ENCODE measurements at places on chromosomes 3 and 15.

DNA sequence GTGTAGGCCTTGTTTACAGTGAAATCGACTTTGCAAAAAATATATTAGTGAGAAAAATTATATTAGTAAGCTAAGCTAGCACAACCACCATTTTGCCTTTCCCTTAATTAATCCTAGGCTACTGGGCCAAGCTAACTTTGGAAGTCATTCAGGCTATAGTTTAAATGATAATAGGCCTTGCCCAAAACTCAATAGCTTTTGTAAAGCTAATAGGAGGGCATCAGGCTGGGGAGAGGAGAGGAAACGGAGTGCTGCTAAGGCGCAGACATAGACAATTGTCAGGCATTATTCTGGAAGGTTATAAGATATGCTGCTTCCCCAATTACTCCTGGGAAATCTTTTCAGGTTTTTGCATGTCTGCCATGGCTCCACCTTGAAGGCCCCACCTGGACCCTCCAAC is 1286.0 kb downstream of the NSUN3 start:
- H3K4me1 ChIP-seq: no peaks in the 10 kb centered on the region
- H3K27ac ChIP-seq: no peak overlapping the region
- no peak overlapping the region for H3K4me3 ChIP-seq
- DNase-seq: no peak
- H3K36me3 ChIP-seq: peaks cover 2% of the 10 kb centered on the region
- H3K27me3 ChIP-seq: no peaks in the 10 kb centered on the region

- H3K4me1 ChIP-seq: peaks cover 7% of the 10 kb centered on the region
- H3K4me3 ChIP-seq: no peak overlapping the region
- H3K27ac ChIP-seq: no peak overlapping the region
- H3K36me3 ChIP-seq: no peaks in the 10 kb centered on the region
- DNase-seq: no peak
- peaks cover 35% of the 10 kb centered on the region for H3K27me3 ChIP-seq
These were observed 5.0 kb downstream of the C2CD4A start for GRCh38 chr15:62071711-62072308.

- no peaks in the 10 kb centered on the region for H3K36me3 ChIP-seq
- no peaks in the 10 kb centered on the region for H3K4me1 ChIP-seq
- H3K27ac ChIP-seq: no peak overlapping the region
- no peak overlapping the region for H3K4me3 ChIP-seq
- no peak for DNase-seq
- H3K27me3 ChIP-seq: no peaks in the 10 kb centered on the region
These were observed 536.9 kb downstream of the ZIC1 start for GRCh38 chr3:147945968-147946519.

DNA sequence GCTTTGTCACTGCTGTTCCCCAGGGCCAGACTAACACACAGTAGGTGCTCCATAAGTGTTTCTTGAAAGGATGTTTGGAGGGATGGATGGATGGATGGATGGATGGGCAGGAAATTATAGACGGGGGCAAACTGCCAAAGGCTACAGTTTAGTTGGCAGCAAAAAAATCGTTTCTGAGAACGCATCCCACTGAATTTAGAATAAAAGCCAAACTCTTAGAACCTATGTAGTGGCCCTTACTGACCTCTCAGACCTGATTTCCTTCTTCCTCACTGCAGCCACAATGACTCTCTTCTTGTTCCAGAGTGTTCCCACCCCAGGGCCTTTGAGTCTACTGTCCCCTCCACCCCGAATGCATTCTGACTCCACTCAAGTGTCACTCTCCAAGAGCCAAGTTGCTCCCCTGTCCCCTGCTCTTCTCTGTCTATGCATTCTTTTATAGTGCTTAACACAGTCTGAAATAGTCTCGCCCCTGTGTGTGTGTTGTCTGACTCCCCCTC is 5.2 kb upstream of the GATA2 start:
- peak overlapping the region; percentile 62 for H3K4me3 ChIP-seq
- H3K27ac ChIP-seq: no peak overlapping the region
- H3K4me1 ChIP-seq: no peaks in the 10 kb centered on the region
- DNase-seq: no peak
- peaks cover 91% of the 10 kb centered on the region for H3K27me3 ChIP-seq

DNA sequence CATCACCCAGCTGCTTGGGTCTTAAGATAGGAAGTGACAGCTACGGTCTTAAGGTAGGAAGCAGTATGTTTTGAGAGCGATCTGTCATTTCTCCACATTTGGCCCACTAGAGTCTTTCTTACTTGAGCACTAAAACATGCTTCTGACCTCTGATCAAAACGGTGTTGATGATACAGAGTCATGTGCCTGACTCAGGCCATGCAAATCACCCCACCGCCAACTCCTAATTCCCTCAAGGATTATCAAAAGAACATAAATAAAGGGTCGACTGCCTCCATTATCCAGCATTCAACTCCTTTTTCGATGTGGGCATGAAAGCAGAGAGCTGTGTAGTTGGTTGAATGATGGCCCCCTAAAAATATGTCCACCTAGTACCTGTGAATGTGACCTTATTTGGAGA is 201.7 kb upstream of the PROK2 start:
- H3K4me1 ChIP-seq: peaks cover 8% of the 10 kb centered on the region
- no peak overlapping the region for H3K4me3 ChIP-seq
- peaks cover 9% of the 10 kb centered on the region for H3K27me3 ChIP-seq
- no peak overlapping the region for H3K27ac ChIP-seq
- H3K36me3 ChIP-seq: no peaks in the 10 kb centered on the region

- H3K27me3 ChIP-seq: no peaks in the 10 kb centered on the region
- peaks cover 6% of the 10 kb centered on the region for H3K4me1 ChIP-seq
- no peak overlapping the region for H3K27ac ChIP-seq
These were observed 8.3 kb downstream of the IFT122 start for GRCh38 chr3:129448186-129448895.

- H3K27ac ChIP-seq: peak overlapping the region; percentile 98
- H3K4me3 ChIP-seq: peak overlapping the region; percentile 86
- H3K4me1 ChIP-seq: peaks cover 47% of the 10 kb centered on the region
These were observed 2.2 kb upstream of the ISG20 start for GRCh38 chr15:88636654-88637053.

- no peaks in the 10 kb centered on the region for H3K27me3 ChIP-seq
- H3K36me3 ChIP-seq: peaks cover 18% of the 10 kb centered on the region
- no peaks in the 10 kb centered on the region for H3K4me1 ChIP-seq
- H3K27ac ChIP-seq: no peak overlapping the region
These were observed 51.2 kb downstream of the RUBCN start for GRCh38 chr3:197685546-197685945.

DNA sequence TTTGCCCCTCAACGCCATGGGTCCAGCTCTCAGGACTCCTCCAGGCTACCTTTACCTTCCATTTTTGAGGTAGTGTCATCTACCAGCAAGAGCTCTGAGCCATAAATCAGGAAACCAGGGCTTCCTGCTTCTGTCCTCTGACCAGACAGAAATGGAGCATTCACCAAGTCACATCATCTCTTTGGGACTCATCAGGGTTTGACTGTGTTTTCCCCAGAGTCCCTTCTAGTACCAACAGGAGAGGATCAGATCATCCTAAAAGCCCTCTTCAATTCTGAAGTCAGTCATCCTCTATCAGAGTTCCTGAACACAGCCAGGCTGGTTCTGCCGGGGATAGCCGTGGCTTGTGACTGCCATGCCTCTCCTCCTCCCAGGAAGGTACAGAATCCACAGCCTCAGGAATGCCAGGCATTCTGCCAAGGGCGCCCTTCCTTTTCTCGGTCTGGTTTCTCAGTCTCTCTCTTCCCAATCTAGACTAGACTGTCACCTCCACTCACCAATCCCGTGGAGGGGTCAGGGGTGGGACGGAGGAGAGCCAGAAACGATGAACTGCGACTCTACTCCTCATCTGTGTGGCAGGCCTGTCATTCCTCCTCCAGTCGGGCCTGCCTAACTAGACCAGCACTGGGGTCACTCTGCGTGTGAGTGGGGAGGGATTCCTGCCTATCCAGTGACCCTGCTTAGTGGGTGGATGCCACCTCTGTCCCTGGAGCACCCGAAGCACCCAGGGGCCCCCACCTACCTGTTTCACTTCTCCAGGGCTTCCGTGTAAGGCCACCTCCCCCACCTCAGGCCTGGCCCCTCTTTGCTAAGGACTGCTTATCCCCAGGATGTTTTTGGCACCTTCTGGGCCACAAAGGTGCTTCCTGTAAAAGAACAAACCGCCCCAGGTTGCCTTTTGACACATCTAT is 30.9 kb downstream of the CCNL1 start:
- peak overlapping the region; percentile 58 for H3K4me3 ChIP-seq
- peaks cover 4% of the 10 kb centered on the region for H3K36me3 ChIP-seq
- peak overlapping the region; percentile 89 for H3K27ac ChIP-seq
- no peak for DNase-seq
- peaks cover 69% of the 10 kb centered on the region for H3K4me1 ChIP-seq

GRCh38 chr3:143348486-143349327 is 229.1 kb downstream of the CHST2 start:
- H3K4me3 ChIP-seq: no peak overlapping the region
- H3K27ac ChIP-seq: no peak overlapping the region
- H3K4me1 ChIP-seq: peaks cover 25% of the 10 kb centered on the region
- H3K27me3 ChIP-seq: no peaks in the 10 kb centered on the region

DNA sequence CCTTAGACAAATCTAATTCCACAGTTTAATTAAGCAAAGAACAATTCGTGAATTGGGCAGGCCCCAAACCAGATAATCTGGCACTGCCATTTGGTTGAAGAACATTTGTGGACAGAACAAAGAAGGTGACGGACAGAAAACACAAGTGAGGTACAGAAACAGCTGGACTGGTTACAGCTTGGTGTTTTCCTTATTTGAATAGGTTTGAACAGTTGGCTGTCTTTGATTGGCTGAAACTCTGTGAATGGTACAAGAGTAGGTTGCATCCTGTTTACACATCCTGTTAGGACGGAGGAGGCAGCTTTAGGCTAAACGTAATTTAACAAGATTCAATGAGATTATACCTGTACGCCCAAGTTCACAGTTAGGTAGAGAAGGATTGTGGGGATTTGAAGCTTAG is 114.4 kb downstream of the LPP start:
- no peak for DNase-seq
- peaks cover 32% of the 10 kb centered on the region for H3K4me1 ChIP-seq
- H3K27me3 ChIP-seq: no peaks in the 10 kb centered on the region
- no peaks in the 10 kb centered on the region for H3K36me3 ChIP-seq
- no peak overlapping the region for H3K4me3 ChIP-seq
- no peak overlapping the region for H3K27ac ChIP-seq

GRCh38 chr15:69727121-69727924 is 274.7 kb downstream of the RPLP1 start:
- DNase-seq: no peak
- H3K4me1 ChIP-seq: peaks cover 45% of the 10 kb centered on the region
- H3K4me3 ChIP-seq: no peak overlapping the region
- H3K27me3 ChIP-seq: no peaks in the 10 kb centered on the region

DNA sequence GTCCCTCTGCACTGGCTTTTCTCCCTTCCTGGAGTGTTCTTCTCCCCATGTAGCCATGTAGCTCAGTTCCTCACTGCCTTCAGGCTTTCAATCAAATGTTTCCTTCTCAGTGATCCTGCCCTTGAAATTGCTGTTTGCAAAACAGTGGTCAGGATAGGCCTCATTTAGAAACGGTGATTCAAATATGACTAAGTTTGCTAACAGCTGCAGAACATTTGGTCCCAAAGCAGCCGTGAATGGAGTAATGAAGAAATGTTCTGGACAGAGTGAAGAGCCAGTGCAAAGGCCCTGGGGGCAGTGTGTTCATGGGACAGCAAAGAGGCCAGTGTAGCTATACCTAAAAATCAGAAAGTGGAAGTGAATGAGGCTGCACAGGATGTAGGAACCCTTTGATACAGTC is 223.4 kb downstream of the FEZF2 start:
- H3K4me1 ChIP-seq: no peaks in the 10 kb centered on the region
- no peak overlapping the region for H3K27ac ChIP-seq
- no peaks in the 10 kb centered on the region for H3K27me3 ChIP-seq
- no peak for DNase-seq
- no peak overlapping the region for H3K4me3 ChIP-seq

DNA sequence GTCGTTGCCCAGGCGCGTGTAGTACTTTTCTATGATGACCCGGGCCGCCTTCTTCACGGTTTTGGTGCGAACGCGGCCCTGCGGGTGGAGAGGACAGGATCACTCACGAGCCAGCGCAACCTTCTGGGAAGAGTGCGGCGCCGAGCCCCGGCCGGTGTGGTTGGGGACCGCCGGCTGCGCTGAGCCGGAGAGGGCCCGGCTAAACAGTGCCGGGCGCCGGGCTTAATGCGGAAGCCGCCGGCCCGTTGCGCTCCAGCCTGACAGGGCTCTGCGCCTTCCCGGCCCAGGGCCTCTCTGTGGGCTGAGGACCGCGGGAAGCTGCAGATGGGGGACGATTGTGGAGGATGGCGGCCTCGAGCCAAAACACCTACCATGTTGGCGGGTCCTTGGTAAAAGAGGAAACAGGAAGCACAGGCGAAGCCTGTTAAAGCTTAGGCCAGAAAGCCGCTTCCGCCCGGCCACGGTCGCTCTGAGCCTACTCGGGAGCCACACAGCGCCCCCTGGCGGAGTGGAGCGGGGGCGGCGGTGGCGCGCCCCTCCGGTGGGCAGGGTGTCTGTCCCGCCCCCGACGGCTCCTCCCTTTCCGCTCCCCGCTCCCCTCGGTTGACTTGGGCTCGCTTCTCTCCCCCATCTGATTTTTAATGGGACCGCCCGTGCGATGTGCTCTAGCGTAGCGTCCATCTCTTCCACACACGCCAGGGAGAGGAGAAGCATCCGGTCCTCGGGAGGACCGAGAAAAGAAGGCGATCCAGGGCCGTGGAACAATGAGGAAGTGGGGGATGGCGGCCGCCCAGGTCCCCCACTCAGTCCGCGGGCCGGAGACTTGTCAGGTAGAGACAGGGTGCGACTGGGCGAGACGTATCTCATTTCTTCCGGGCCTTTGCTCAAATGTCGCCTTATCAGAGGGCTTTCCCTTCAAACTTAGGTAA is at the start of gene RPS17:
RPS17 (minus strand) TSS at position 403 of the 929 bp plus-strand sequence; CDS start at position 374, 29 bp downstream.
- peak within 1 kb of the TSS; percentile 90 for H3K4me3 ChIP-seq
- DNase-seq: peak; percentile 99
- H3K4me1 ChIP-seq: peaks cover 35% of the 10 kb centered on the region
- H3K36me3 ChIP-seq: peaks cover 51% of the 10 kb centered on the region
- peaks cover 3% of the 10 kb centered on the region for H3K27me3 ChIP-seq

DNA sequence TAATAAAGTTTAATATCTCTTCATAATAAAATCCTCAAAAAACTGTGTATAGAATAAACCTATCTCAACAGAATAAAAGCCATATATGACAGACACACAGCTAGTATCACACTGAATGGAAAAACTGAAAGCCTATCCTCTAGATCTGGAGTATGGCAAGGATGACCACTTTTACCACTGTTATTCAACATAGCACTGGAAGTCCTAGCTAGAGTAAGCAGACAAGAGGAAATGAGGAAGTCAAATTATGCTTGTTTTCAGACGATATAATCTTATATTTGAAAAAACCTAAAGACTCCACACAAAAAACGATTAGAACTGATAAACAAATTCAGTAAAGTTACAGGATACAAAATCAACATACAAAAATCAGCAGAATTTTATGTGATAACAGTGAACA is 57.4 kb upstream of the DIPK2A start:
- DNase-seq: no peak
- H3K36me3 ChIP-seq: no peaks in the 10 kb centered on the region
- H3K27me3 ChIP-seq: peaks cover 53% of the 10 kb centered on the region

- peaks cover 21% of the 10 kb centered on the region for H3K27me3 ChIP-seq
- DNase-seq: no peak
- peaks cover 1% of the 10 kb centered on the region for H3K36me3 ChIP-seq
These were observed 6.7 kb upstream of the IGDCC3 start for GRCh38 chr15:65384505-65384894.
